Stimulated activated CD4-positive, alpha-beta T cell treated with anti-CD3 and anti-CD28 coated beads, Interleukin-2, amount 100 ng/mL, for 4 hours (primary cell): ENCODE measurements at places on chromosomes 16 and 17.
A peak's percentile ranks its signal among the peaks of the same experiment; 100 is the strongest.

DNA sequence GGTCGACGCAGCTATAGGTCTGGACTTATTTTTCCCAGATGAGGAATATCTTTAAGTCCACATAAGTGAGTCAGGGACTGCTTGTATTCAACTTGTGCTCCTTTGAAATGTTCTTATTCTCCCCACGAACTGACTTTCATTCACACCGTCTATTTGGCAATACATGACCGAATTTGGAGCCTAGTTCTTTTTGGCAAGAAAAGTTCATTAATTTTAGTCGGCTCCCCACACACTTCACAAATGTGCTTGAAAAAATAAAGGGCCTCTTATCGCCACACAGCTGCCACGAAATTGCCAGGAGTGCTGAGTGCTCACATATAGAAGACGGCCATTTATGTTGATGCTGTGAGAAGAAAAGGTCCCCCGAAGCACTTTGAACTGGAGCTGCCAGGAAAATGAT, 152.6 kb downstream of the PRKCA start:
- no peak for DNase-seq

DNA sequence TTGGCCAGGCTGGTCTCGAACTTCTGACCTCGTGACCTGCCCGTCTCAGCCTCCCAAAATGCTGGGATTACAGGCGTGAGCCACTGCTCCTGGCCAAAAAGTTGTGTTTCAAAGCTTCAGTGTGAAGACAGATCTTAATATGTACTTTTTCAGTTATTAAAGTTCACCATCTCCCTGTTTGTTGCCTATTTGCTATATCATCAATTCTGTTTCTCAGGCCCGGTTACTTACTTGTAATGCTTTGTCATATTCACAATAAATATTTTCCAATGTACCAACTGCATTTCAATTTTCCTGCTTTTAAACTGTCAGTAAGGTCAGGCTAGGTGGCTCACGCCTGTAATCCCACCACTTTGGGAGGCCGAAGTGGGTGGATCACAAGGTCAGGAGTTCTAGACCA, 22.5 kb downstream of the FANCA start:
- no peak for DNase-seq

DNA sequence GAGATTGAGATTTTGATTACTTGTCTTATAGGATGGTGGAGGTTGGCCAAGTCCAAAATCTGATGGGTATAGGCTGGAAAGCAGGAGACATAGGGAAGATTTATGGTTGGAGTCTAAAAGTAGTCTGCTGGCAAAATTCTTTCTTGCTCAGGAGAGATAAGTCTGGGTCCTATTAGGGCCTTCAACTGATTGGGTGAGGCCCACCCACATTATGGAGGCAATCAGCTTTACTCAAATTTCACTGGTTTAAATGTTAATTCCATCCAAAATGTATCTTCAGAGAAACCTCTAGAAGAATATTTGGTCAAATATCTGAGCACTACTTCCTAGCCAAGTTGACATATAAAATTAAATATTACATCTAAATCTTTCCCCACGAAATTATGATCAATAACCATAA, 31.7 kb upstream of the CDH8 start:
- DNase-seq = no peak

DNA sequence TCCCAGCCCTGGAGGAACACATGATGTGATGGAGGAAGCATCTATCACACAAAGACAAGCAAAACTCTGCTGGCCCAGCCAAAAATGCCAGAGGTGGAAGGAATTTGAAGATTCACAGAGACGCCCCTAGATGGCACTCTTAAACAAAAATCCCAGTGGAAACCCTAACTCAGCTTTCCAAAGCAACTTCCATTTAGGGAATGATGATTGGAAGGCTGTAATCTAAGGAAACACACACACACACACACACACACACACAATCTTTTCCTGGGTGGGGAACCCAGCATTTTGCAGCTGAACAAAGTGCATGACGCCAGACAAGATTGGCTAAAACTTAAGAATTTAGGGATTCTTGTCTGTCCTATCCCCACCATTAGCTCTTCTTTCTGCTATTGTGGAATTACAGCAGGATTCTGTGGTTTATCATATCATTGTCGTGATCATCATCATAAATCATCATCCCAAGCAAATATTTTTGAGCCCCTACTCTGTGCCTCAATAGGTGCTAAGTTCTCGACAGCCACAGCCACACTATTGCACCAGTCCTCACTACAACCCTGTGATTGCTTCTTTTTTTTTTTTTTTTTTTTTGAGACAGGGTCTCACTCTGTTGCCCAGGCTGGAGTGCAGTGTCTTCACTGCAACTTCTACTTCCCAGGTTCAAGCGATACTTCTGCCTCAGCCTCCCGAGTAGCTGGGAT, 1.6 kb upstream of the LDAF1 start:
- no peak for DNase-seq

- peak; percentile 28 for DNase-seq
These were observed 43.4 kb downstream of the KCNJ12 start for GRCh38 chr17:21419299-21420239.

GRCh38 chr16:57084257-57084770, 8.1 kb upstream of the CPNE2 start:
- DNase-seq = peak; percentile 49

GRCh38 chr16:70018254-70018653, 67.1 kb downstream of the CLEC18A start:
- DNase-seq = peak; percentile 16

DNA sequence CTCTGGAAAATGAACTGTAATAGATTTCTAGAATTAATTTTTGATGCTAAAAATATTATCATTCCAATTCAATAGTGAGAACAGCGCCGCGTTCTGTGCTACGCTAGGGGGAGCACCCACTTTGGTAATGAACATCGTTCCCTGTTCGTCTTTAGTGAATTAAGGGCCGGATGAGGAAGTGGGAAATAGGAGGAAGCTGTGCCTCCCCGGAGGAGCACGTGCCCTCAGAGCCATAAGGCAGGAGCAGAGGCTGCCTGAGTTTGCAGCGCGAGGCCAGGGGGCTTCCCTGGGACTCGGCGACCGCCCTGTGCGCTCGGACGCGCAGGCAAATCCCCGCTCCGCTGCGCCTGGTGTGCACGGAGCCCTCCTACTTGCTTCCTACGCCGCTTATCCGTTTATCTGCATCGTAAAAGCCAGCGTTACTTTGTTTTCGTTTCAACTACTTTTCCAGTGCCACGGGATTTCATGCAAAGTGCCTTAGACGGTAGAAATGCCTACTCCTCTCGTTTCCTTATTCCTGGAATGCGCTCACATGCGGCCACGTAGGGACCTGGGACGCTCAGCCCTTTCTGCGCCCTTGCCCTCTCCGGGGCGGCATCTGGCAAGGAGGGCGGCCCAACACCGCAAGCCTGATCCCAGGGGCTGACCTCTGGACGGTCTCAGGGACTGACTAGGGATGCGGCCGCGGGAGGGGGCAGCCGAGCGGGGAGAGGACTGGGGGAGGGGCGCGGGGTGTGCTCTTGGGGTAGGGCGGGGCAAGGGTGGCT, 76.4 kb downstream of the KCNJ12 start:
- no peak for DNase-seq

DNA sequence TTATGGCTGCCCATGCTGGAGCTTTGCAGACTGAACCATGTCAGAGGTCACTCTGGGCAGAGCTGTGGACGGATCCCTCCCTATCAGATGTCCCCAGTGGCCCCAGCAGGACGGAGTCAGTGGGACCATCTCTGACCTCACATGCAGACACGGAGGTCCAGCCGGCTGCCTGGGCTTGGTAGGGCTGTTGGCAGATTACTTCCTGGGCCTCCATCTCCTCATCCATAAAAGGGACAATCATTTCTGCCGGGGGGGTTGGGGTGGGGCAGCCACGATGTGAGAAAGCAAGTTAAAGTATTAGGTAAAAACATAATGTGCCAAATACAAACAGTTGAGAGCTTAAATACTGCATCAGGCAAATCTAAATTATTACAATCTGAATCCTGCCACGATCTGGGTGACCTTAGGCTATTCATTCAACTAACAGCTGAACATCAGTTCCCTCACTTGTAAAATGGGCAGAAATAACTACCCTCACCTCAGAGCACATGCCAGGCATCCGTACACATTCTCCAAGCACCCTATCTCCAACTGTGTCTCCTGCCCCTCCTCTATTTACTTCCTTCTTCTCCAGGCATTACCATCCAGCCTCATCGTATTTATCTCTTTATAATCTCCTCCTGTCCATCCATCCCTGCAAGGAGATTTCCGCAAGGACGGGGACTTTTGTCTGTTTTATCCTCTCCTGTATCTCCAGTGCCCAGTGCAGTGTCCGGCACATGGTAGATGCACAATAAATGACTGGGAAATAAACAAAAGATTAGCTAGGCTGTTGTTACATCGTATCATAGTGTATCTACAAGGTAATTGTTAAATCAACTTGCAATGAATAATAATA, 192.3 kb upstream of the FOXF1 start:
- no peak for DNase-seq

- no peak for DNase-seq
These were observed 168.6 kb downstream of the CNTNAP4 start for GRCh38 chr16:76445815-76446214.

DNA sequence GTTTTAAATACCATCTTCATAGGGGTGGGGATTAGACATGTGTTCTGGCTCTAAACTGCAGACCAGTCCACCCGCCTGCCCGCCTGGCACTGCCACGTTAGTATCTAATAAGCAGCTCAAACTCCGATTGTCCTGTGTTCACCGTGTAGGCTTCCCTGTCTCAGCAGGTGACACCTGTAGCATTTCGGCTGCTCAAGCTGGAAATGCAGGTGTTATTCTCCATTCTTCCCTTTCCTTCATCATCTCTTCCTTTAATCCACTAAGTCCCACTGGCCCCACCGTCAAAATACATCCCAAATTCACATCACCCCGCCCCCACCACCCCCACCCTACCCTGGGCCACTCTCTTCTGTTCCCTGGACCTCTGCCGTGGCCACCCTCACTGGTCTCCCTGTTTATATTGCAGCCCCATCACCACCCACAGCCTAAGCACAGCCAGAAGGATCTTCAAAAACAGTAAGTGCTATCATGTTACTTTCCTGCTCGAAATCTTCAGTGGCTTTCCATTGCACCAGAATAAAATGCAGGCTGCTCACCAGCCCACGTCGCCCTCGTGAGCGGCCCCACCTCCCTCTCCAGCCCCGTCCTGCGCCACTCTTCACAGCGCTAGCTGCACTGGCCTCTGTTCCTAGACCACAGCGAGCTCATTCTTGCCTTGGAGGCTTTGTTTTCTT, 65.1 kb downstream of the RTN4RL1 start:
- DNase-seq = no peak

- no peak for DNase-seq
These were observed 608 bp downstream of the RBFOX1 start for GRCh38 chr16:7333180-7333725.

- no peak for DNase-seq
These were observed 17.3 kb downstream of the CRYBA1 start for GRCh38 chr17:29263916-29264315.

GRCh38 chr16:89841275-89841674, 13.0 kb downstream of the SPIRE2 start:
- no peak for DNase-seq

DNA sequence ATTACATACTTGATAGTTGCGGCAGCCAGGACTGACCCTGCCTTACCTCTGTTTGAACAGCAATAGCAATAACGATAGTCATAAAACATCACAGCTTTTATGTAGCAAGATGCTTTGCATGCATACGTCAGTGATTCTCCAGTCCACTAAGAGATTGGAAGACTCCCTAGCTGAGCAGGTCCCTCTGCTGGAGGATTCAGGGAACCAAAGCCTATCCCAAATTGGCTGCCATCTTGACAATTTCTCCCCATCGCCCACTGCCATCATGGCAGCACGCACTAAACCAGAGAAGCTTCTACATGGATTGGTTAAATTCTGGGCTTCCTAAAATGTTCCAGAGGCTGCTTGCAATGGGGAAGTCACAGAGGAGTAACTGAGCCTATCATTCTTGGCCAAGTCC, 360.6 kb upstream of the XYLT1 start:
- no peak for DNase-seq

DNA sequence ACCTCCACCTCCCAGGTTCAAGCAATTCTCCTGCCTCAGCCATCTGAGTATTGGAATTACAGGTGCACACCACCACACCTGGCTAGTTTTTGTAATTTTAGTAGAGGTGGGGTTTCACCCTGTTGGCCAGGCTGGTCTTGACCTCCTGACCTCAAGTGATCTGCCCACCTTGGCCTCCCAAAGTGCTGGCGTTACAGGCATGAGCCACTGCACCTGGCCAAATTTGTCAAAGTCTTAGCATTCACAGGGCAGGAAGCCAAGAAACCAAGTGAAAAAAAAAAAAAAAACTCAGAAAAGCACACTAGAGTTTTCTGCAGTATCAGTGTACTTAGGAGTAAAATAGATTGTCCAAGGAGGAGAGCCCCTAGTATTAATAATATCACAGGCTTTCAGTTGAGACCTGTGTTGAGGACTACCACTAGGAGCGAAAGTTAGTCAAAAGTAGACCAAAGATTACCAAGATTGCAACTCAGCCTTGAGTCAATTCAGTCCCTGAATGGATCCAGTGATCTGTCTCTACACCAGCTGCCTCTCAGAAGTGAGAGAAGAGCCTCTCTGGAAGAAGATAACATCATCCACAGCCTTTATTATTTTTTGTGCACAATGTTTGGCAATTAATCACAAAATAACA, 159.7 kb downstream of the CEP112 start:
- no peak for DNase-seq

GRCh38 chr17:58410714-58411407, 6.5 kb downstream of the RNF43 start:
- no peak for DNase-seq

GRCh38 chr17:45018848-45019711, 32.4 kb downstream of the DCAKD start:
- peak; percentile 6 for DNase-seq
